ENCODE measurements at places on chromosomes 11 and 22.
A peak's percentile ranks its signal among the peaks of the same experiment; 100 is the strongest.

- DNase-seq = peak; percentile 35
Observed at GRCh38 chr22:31872209-31872608, 72.1 kb upstream of the YWHAH start.

GRCh38 chr11:74487875-74488274, 5.6 kb downstream of the LIPT2 start:
- no peak for DNase-seq

DNA sequence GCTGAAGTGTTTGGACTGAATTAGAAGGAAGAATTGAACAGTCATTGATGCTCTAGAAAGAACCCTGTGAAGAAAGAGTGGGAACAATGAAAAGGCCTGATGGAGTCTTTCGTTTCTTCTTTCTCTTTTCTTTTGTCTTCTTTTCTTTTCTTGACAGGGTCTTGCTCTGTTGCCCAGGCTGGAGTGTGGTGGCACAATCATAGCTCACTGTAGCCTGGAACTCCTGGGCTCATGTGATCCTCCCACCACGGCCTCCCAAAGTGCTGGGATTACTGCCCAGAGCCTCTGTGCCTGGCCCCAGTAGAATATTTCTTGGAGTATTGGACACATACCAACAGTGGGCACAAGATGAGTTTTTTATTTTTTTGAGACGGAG, 1.1 kb downstream of the FEN1 start:
- DNase-seq = no peak

DNA sequence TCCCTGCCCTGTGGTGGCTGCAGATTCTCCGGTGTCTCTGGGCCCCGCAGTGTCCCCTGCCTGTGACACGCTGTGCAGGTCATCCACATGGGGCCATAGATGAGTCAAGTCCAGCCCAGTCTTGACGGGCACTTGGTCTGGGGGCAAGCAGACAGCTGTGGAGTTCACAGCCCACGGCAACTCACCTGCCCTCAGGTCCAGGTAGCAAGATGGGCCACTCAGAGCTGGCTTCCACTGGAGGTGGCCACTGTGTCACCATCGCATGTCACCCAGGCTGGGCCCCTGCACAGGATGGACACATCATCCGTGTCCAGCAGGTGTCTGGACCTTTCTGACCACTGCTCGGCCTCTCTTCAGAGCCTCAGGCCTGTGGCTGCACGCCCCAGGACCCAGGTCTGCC, 109.9 kb downstream of the CACNA1I start:
- DNase-seq = no peak
